ENCODE measurements at places on chromosomes 11 and 22. TPM values are rescaled to one million over a fixed set of nuclear protein-coding genes. Genes with fewer than 3 reads are reported as not detected.

Gene YPEL1
- total RNA-seq, result 0.37 TPM

Gene FUT4
- total RNA-seq, result 6.1 TPM

Gene DRICH1
- total RNA-seq, result not detected

Gene PATE2
- not detected for total RNA-seq

Gene CALCA
- not detected for total RNA-seq

Gene DUSP18
- total RNA-seq, result 8.9 TPM

Gene MIOX
- total RNA-seq, result not detected

Gene FIBIN
- 51.4 TPM for total RNA-seq

Gene ALG12
- total RNA-seq, result 23.2 TPM

Gene OR52E8
- total RNA-seq, result not detected
